HS-5 (cell line): ENCODE measurements at places on chromosomes 4 and X.

- DNase-seq = no peak
Measured at GRCh38 chrX:2425286-2426071, 75.3 kb downstream of the DHRSX start.

DNA sequence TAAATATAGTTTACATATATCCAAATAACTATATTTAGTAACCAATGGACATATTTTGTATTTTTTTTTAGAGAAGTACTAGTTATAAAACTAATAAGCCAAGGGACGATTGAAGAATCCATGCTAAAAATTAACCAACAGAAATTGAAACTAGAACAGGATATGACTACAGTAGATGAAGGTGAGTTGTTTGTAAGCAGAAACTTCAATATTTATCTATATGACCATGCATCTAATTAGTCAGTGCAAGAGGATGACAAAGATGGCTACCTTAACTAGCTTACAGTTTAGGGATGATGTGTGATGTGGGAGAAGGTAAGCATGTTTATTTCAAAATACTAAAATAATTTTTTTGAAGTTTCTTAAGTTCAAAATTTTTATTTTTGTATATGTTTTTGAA lies 57.7 kb downstream of the HPGDS start:
- no peak for DNase-seq

DNA sequence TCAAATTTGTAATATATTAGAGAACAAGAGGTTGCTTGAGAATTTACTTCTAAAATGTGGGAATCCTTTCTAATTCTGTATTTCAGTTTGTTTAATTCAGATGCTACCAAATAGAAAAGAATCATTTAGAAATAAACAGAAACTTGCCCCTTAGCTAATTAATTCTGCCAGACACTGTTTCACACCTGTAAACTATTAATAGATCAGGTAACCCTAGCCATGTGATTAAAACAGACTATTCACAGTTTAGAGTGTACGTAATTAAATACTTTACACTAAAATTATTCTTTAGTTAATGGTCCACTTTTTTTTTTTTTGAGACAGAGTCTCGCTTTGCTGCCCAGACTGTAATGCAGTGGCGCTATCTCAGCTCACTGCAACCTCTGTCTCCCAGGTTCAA lies 124.0 kb downstream of the PTPN13 start:
- DNase-seq = no peak

DNA sequence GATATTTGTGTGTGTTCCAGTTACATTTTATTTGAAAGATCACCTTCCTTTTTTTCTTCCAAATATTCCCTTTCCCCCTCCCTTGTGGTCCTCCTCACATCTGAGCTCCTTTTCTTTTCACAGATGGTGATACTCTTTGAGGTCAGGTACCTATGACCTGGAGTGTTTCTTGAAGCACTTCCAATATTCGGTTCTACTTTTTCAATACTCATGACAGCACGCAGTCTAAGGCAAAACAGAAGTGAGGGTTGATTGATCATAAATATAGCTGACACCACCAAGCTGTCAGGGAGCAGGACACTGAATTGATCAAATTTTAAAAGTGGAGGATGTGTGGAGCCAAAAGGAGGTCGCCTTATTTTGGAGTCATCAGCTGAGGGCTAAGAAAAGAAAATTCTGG lies 334.4 kb upstream of the MAGEB2 start:
- no peak for DNase-seq

DNA sequence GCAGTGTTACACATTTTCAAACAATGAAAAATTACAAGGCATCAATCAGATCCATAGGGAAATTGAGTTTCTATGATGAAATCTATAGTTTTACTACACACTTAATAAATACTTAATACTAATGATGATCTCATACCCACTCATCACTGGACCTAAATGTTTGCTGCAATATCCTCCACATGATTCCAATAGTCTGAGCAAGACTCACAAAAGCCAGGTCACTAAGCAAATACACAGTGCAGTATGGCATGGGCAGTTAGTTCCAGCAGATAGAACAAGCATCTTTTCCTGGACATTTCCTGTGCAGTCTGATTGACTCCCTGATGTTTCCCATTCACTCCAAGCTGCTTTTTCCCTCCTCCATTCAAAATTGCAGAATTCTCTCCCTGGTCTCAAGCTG lies 109.0 kb upstream of the ATOH1 start:
- DNase-seq = no peak

GRCh38 chr4:146278986-146279385 lies 64.6 kb downstream of the REELD1 start:
- no peak for DNase-seq

DNA sequence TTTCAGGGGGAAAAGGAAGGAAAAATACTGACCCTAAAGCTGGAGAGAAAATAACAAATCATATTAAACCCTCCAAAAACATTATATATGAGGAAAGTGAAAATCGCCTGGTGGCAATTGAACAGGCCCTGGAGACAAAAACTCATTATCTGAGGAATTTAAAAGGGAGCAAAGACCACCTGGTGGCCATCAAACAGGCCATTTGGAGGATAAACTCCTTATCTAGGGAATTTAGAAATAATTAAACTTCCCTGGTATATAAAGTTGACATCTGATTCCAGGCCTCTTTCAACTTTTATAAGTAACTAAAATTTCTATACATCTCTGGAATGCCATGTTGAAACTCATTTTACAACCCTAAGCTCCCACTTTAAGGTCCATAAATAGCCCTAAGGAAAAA lies 35.2 kb downstream of the CHM start:
- no peak for DNase-seq

DNA sequence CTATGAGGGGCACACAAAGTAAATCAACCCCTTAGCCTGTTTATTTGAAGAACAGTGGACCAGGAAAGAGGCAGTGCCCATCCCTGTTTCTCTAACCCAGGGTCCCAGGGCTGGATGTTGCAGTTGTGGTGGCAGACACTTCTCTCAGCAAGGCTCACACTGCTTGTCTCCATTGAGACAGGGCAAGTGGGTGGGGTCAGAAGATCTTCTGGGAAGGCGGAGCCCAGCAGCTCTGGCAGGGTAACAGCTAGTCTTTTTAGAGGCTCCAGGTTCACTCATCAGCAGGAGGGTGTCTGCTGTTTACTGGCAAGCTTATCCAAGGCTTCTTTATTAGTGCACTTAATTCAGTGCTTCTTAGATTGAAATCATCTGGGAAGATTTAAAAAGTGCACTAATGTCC lies 659.8 kb upstream of the DIPK2B start:
- DNase-seq = no peak

DNA sequence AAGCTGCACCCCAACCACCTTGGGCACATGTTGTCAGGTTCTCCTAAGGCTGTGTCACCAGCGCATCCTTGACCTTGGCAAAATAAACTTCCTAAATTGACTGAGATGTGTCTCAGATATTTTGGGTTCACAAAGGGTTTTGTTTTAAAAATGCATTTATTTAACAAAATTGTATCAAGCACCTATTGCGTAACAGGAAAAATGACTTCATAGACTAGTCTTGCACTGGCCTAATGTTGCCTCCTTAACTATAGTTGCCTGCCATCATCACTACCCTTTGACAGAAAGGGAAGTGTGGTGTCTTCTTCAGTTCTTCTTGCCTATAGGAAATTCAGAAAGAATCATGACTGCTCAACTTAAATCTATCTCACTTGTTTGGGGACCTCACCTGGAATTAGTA lies 374.2 kb downstream of the SH2D1A start:
- DNase-seq = no peak

DNA sequence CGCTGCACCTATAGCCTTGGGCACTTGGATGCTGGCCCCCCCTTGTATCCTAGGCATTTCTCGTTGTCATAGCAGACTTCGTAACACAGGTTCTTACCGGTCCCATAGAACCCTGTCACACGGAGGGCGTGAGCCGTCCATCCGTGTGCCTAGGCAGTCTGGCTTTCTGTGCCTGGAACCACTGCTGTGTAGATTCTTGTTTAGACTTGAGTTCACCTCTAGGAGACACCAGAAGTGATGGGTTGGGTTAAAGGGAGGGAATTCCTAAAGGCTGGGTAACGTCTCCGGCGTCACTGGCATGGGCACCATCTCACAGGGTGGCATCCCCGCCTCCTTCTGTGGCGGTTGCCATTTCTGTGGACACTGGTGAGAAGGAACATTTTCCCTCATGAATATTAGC lies 13.5 kb upstream of the NKX1-1 start:
- no peak for DNase-seq

GRCh38 chr4:176053785-176054184 lies 11.9 kb upstream of the WDR17 start:
- no peak for DNase-seq

GRCh38 chr4:3286335-3287175 lies 6.3 kb upstream of the RGS12 start:
- DNase-seq = no peak

DNA sequence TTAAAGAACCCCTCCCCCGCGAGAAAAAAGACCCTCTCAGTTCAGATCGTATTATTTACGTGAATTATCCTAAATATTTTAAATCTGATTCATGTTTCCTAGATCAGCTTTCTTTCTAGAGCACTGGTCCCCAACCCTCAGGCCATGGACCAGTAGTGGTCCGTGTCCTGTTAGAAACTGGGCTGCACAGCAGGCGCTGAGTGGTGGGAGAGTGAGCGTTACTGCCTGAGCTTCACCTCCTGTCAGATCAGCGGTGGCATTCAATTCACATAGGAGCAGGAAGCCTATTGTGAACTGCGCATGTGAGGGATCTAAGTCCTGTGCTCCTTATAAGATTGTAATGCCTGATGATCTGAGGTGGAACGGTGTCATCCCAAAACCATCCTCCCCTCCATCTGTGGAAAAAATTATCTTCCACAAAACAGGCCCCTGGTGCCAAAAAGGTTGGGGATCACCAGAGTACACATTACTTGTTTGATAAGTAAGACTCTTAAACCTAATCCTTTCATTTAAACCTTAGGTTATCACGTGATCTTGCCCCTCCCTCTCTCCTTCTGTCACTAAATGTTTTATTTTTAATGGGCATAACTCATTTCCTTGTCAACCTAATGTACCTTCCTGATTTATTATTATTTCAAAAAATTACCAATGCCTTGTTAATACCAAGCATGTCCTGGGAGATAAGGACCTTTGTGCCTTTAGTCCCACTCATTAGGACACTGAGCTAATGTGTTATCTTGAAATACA lies 442.9 kb downstream of the TLL1 start:
- no peak for DNase-seq

DNA sequence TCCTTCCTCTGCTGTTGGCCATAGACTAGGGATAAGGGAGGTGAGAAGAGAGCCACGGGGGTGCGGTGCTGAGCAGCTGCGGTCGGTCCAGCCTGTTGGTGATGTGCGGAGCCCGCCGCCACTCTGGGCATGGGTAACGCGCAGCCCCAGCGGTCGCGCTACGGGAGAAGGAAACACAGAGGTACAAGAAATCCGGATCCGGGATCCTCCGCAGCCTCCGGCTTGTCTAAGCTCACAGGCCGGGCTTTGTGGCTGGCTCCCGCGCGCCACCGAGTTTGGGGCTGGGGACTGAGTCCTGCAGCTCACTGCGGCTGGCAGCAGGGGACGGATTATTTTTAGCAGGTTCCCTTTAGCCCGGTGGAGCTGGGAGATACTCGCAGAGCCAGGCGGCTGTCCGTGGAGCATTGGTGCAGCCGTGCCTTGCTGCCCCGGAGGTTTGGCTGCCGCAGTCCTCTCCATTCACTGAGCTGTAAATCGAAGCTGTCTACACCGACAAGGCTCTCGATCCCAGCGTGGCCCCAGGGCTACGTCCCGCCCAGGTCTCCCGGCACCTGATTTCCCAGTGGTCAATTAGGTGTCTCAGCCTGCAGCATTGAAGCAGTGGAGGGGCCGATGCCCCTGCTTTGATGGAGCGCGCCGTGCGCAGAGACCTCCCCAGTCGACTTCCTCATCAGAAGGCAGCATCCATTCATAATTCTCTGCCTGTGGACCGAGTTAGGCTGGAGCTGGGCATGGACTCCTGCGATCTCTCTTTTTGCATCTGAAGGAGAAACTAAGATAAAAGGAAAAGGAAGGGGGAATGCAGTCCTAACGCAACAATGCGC lies 81.9 kb upstream of the SCML1 start:
- no peak for DNase-seq

DNA sequence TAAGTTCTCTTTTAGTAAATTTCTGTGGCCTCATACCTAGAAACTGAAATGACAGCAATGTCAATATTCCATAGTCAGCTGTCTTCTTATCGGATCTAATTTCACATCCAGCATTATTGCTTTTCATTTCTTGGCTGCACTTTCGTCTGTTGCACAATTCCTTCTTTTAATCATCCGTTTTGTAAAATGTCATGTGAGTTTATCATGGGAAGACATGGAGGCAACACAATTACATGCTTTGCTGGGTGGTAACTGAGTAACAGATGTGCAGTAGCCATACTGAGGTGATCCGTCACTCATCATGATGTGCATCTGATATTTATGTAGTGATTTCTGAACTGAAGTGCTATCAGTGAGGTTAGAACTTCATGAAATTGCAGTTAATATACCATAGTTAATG lies 68.3 kb upstream of the SLC7A11 start:
- DNase-seq = no peak

- DNase-seq = no peak
Measured at GRCh38 chrX:23911126-23911835, 3.5 kb downstream of the CXorf58 start.

- DNase-seq = no peak
Measured at GRCh38 chr4:16914208-16914607, 15.8 kb upstream of the LDB2 start.

GRCh38 chrX:31260351-31260750 lies 188.5 kb upstream of the FTHL17 start:
- no peak for DNase-seq

GRCh38 chr4:122960611-122961000 lies 38.2 kb upstream of the NUDT6 start:
- no peak for DNase-seq

GRCh38 chr4:56892691-56893090 lies 15.0 kb upstream of the REST start:
- no peak for DNase-seq

DNA sequence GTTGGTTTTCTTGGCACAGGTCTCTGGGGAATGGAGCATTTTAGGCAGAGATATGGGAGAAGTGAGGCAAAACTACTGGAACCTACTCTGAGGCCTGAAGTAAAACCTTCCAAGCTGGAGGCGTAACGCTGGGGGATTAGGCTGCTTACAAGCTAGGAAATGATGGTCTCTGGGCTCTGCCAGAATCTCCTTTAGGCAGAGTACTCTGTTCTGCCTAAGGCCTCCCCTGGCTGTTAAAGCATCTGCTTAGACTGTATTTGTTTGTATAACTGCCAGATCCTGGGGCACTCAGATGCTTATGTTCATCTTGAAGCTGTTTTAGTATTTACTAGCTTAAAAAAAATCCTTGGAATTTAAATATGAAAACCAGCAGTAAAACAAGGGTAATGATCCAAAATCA lies 822.2 kb downstream of the RPA4 start:
- no peak for DNase-seq
